ENCODE measurements at places on chromosomes 7 and 10.

DNA sequence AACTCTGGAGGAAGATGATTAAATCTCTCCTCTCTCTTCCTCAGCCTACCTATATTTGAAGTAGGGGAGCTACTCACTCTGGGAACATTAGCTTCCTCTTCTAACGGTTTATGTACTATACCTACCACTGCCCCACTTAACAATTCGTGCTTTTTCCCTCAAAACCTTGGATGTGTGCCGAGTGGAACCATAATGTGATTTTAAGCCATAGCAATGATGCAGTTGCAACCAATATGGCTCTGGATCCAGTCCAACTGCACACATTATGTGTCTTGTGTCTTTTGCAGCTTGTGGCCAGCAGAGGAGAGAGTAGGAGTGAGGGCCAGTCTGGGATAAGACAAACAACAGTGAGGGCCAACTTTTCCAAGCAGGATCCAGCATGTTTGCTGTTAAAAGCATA is 170.7 kb downstream of the GATA3 start:
- no peak for DNase-seq

- DNase-seq: no peak
Observed at GRCh38 chr10:33719005-33719703, 384.7 kb upstream of the NRP1 start.

GRCh38 chr10:104309980-104310978 is 28.0 kb downstream of the ITPRIP start:
- peak; percentile 91 for DNase-seq

GRCh38 chr7:91683823-91684222 is 196.7 kb downstream of the MTERF1 start:
- peak; percentile 41 for DNase-seq

- no peak for DNase-seq
Observed at GRCh38 chr10:49379596-49380410, 16.1 kb downstream of the DRGX start.

GRCh38 chr7:48113275-48113674 is 24.2 kb downstream of the UPP1 start:
- no peak for DNase-seq

DNA sequence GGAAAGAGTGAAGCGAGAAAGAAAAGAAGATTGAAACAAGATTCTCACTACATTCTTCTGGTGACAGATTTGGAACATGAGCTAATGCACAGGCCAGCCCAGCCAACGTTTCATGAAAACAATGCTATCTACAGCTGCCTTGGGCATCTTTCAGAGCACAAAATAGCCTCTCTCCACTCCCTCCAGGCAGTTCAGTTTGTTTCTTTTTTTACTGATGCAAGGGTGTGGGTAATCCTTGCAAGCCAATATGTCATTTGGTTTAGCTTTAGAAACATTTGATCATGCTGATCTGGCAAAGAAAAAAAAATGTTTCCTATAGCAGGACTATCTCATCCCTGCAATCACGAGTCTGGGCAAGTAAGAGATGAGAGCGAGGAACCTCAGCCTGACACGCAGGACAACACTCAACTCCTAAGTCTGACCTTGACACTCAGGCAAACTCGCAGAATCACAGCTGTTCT is 35.9 kb downstream of the SVIL start:
- DNase-seq: peak; percentile 65

DNA sequence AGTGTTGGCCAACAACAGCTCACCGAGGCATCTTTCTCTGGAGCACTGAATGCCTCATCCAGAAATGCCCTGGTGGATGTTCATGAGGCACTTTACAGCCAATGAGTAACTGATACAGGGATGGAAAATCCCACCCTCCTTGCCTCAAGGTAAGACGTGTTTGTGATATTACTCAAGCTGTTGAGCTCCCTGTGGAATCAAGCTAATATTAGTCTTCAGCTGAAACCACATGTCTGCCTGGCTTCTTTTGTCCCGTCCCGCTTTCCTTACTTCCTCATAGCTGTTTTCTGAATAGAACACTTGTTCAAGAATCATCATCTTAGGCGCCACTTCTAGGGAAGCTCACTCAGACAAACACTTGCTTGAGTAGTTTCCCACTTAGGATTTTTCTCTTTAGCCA is 422.4 kb downstream of the INHBA start:
- DNase-seq: no peak

DNA sequence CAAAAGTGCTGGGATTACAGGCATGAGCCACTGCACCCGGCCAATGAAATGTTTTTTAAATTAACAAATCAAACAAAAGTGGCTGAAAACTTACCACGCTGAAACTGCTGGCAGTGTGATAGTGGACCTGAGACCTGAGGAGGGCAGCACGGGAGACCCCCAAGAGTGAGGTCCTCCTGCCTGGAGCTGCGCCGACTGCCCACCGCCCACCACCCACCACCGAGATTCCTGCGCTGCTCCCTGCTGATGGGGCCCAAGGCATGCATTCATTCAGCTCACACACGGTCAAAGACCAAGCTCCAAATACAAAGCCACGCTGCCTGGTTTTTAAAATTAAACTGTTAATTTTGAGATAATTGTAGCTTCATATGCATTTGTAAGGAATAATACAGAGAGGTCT is 16.4 kb upstream of the LARP4B start:
- DNase-seq: no peak

All from astrocyte of the spinal cord (primary cell).